Naive thymus-derived CD4-positive, alpha-beta T cell (primary cell): ENCODE measurements at places on chromosomes 7 and 10.
A peak's percentile ranks its signal among the peaks of the same experiment; 100 is the strongest.

DNA sequence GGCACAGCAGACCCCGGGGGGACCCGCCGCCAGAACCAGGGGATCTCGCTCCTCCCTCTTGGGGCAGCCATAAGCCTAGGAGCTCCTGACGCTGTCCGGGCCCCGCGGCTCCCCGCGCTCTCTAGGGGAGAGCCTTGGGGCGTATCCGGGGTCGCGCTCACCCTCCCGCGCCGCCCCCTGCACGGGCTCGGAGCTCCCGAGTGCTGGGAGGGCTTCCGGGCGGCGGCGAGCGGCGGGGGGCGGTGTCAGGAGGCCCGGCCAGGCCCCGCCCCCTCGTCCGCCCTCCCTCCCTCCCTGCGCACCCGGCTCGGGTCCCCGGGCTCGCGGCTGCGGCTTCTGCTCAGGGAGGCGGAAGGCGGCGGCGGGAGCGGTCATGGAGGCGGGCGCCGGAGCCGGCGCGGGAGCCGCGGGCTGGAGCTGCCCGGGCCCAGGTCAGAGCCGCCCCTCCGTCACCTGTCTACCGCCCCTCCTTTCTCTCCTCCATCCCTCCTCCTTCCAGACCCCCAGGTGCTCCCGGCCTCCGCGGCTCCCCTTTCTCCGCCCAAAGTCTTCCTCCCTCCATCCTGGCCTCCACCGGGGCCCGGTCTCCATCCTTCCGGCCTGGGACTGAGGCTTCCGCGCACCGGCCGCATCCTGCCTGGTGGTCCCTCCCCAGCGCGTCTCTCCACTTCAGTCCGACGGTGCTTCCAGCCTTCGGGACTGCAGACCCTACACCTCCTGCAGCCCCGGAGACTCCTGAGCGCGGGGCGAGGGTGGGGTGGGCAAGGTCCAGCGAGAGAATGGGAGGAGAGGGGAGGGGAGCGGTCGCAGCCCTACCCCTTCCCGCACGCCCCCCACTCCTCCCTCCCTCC is at the start of gene CCDC136:
Gene CCDC136, plus strand, starts transcription at position 848 of the 851 bp plus-strand sequence. CDS start 444 bp downstream, outside the sequence.
- DNase-seq, result peak; percentile 79

DNA sequence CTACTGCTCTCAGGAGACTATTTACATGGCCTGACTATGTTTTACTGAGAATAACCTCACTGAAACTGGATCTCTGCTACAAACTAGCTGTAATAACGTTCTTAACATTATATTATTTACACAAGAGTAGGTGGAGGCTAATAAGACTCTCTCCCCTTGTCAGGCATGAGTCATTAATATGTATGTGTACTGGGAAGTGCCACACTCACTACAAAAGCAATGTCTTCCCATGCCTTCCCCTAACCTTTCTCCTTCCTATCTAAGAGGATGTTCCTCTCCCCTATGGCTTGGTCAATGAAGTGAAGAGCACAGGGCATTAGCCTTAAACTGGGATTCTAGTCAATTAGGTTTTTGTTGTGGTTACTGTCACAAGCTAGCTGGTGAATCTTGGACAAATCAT is 147.9 kb downstream of the DGKB start:
- DNase-seq, result no peak

- no peak for DNase-seq
These were observed 399.0 kb upstream of the C7orf33 start for GRCh38 chr7:148191391-148192065.

DNA sequence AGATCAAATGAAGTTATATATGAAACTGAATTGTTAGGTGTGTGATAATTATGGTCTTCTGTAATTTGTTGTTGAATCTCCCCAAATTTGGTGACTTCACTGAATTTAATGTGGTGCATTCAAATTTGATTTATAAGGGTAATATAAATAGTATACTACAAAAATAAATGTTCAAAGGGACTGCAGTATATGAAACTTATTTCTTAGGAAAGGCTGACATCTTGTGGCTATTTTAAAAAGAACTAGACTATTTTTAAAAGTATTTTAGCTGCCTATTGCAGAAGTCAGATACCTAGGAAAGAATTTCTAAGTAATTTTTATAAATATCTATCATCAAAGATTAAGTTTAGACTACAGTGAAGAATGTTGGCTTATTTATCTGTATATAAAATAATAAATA is 36.6 kb downstream of the ATRNL1 start:
- no peak for DNase-seq

- no peak for DNase-seq
These were observed 105.2 kb upstream of the SLC25A13 start for GRCh38 chr7:96427143-96427542.

- DNase-seq, result no peak
These were observed 132.7 kb upstream of the CXCL12 start for GRCh38 chr10:44517635-44518034.
